Stimulated activated CD4-positive, alpha-beta T cell treated with anti-CD3 and anti-CD28 coated beads, Interleukin-12 subunit alpha, Interleukin-12 subunit beta, amount 100 ng/mL, for 24 hours (primary cell): ENCODE measurements at places on chromosomes 7 and 10.
A peak's percentile ranks its signal among the peaks of the same experiment; 100 is the strongest.

DNA sequence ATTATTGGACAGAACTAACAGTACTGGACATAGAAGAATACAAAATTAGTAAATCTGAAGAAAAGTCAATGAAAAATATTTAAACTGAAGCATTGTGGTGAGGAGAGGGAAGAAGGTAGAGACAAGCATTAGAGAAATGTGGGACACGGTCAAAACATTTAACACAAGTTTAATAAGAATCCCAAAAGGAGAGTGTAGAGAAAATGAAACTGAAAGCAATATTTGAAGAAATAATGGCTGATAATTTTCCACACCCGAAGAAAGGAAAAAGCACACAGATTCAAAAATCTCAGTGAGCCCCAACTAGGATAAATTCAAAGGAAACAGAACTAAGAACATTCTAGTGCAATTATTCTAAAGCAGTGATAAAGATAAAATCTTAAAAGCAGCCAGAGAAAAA is 126.4 kb upstream of the LRRTM3 start:
- no peak for DNase-seq

GRCh38 chr7:82675396-82675795 is 231.8 kb upstream of the CACNA2D1 start:
- no peak for DNase-seq

GRCh38 chr10:96500519-96500918 is 13.2 kb downstream of the TLL2 start:
- no peak for DNase-seq

GRCh38 chr10:113322843-113323242 is 230.0 kb upstream of the HABP2 start:
- DNase-seq = no peak

GRCh38 chr7:28732071-28732869 is 225.9 kb downstream of the TRIL start:
- DNase-seq = no peak

DNA sequence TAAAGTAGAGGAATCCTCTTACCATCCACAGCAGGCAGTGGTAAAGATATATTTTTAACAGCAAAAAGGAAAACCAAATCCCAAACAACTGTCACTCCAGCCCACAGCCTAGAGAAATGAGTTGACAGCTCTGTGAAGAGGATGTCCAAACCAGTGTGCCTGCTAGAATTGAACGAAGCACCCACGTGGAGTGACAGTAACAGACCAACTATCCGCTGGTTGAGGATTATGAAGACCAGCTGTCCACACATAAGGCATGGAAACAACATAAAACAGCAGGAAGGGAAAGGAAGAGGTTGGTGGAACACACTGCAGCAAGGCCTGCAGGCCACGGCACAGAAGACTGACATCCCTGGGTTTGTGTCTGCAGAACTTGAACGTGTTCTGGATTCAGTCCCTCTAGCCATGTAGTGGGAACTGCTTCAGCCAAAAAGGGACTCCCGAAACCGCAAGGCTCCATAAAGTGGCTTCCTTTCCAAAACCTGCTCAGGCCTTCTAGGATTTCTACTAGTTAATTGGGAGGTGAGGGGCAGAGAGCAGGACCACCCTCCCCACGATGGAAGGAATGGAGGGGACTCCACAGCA is 324.4 kb downstream of the BICC1 start:
- no peak for DNase-seq

DNA sequence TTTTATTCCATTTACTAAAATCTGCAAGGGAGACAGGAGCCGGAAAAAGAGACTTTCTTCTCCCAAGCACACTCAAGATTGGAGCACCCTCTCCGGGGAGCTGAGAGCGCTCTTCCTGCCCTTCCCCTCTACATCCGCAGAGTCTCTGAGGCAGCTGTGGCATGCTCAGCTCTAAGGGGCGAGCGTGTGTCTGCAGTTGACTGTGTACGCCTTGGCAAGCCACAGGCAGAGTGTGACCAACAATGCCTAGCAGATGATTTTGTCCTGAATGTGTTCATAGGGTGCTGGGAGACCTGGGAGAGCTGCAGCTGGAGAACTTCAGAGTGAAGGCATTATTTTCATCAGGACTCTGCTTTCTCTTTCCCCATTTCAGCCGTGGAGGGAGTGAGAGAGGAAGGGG is 20.7 kb downstream of the MTURN start:
- DNase-seq = no peak

DNA sequence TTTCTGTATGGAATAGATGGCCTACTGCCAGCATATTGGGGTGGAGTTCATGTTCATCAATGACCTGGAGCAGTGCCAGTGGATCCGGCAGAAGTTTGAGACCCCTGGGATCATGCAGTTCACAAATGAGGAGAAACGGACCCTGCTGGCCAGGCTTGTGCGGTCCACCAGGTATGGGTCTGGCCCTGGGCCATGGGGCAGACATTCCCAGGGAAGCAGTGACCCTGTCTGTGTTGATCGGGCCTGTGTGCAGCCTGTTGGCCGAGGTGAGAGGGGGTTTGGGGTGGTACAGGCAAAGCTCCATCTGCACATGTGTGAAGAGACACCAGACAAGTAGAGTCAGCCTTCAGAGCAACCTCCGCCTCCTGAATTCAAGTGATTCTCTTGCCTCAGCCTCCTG is 67.3 kb downstream of the OGDH start:
- DNase-seq = no peak

DNA sequence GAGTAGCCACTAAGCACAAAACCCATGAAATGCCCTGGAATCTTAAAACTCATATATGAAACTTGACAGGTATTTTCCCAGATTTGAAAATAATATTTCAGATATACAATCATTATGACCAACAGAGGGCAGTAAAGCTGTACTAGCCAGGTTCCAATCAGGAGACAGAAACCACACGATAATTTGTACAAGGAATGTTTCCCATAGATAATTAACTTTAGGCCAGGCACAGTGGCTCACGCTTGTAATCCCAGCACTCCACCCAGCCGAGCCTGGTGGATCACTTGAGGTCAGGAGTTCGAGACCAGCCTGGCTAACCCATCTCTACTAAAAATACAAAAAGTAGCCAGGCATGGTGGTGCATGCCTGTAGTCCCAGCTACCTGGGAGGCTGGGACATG is 31.0 kb upstream of the NUB1 start:
- DNase-seq = no peak

DNA sequence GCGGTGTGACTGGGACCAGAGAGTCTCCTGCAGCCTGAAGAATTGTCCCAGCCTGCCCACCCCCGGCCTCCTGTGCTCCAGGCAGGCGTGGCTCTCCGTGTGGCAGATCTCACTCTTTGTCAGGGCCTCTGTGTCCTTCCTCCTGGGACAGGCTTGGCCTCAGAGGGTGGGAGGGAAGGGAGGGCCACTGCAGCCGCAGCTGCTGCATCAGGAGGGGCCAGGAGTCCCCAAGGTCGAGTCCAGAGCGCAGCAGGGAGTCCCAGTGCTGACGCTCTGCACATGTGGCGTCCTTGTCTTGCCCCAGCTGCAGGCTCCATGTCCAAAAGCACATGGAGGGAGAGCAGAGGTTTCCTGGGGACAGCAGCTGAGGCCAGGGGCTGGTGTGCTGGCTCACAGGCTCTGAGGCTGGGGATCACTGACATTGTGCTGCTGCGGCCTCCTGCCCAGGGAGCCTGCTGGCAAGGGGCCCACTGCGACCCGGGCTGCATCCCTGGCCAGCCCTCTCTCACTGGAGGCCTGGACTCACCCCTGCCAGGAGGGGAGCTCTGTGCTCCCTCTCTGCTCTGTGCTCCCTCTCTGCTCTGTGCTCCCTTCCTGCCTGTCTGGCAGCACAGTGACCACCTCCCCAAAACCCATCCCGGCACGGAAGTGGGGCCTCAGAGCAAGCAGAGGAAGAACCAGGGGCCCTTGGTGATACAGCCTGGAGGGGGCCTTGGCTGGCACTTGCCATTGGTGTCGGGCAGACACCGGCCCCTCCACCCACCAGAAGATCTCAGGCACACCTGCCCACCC is 114.6 kb upstream of the RET start:
- DNase-seq = no peak

GRCh38 chr7:129778770-129779601 is 167.5 kb downstream of the NRF1 start:
- DNase-seq = no peak

GRCh38 chr10:11663763-11664555 is 52.5 kb upstream of the USP6NL start:
- no peak for DNase-seq

DNA sequence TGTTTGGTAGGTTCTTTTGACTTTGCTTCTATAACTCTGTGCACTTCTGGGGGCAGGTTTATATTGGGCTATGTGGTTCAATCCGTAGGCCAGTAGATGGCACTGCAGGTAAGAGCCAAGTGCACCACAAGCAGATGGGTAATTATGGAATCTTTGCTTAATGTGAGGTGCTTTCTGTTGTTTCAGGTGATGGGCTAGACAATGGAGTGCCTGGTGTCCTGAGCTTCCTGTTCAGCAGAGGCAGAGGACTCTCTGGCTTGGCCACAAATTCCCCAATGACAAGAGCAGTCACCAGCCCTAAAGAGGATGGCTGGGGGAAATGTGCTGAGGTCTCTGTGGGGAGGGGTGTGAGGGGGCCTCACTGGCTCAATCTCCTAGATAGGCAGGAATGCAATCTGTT is 455.0 kb downstream of the CCSER2 start:
- DNase-seq = no peak

DNA sequence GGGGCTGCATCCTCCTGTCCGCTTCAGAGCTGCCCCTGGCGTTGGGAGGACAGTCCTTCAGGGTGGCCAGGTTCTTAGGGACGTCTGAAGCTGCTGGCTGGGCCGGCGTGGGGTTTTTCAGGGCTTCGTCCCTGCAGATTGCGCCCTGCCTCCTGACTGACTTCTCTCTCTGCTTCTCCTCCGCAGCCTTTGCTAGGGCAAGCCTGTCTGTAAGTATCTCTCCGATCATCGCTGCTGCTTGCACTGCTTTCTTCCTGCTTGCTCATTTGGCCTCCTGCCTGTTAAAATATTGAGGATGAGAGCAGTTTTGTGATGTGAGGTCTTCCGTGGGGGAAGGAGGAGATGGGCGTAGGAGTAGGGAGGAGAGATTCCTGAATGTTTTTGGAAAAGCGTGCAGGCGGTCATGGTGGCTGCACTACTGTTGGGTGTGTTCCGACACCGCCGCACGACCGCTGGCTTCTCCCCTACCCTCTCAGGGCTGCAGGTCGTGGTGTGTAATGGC is 25.3 kb downstream of the PFKFB3 start:
- no peak for DNase-seq

DNA sequence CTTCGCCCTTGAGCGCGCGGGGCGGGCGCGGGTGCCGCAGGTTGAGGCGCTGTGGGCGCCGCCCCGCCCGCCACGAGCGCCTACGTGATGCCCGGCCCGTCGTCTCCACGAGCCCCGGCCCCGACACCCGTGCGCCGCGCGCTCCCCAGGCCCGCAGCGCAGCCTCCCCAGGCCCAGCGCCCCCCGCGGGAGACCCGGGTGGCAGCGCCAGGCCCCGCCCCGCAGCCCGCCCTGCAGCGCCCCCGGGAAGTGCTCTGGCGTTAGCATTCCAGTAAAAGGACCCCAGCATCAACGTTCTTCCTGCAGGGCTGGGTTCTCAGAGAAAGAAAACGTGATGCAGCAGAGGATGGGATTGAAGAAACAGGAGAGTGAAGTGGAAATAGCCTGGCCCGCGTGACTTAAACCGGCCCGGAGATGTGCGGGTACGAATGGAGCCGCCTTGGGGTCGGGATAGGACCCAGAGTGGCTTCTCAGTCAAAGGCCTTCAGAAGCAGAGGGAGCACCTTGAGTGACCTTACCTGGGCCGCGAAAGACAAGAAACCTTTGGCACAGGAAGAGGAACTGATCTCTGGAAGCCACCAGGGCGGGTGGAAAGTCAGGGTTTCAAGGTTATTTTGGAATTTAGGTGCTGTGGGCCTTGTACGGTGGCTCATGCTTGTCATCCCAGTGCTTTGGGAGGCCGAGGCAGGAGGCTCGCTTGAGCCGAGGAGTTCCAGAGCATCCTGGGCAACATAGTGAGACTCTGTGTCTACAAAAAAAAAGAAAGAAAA is 1.8 kb downstream of the PFKP start:
- DNase-seq = peak; percentile 15

GRCh38 chr10:118531105-118531852 is 64.2 kb downstream of the PRLHR start:
- DNase-seq = no peak

DNA sequence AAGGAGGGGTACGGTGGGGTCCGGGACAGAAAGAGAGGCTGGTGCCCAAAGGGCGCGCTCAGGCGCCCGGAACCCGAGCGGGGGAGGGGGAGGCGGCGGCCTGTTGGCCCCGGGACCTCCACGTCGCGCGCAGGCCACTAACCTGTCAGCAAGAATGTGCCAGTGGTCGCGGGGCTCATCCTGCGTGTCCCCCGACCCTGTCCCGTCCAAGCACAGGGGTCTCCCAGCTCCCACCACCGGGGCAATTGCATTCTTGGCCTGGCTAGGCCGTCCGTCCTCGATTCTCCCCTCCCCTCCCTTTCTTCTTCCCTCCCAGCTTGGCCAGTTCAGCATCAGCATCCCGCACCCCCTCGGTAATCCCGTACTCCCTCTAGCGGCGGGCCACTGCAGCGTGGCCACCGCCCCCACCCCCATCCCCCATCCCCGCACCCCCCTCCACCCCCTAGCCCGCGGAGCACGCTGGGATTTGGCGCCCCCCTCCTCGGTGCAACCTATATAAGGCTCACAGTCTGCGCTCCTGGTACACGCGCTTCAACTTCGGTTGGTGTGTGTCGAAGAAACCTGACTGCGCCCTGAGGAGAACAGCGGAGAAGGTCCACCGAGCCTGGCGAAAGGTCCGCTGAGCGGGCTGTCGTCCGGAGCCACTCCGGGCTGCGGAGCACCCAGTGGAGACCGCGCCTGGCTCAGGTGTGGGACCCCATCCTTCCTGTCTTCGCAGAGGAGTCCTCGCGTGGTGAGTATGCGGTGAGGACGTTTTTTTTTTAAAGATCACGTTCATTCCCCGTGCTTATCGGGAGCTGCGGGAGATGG is at the start of gene SGCE:
Gene SGCE (minus strand): TSS at position 286 of the 810 bp plus-strand sequence. CDS start 35 bp downstream, at position 251.
- peak; percentile 45 for DNase-seq

- DNase-seq = no peak
Measured at GRCh38 chr10:76868098-76868977, 769.3 kb downstream of the KCNMA1 start.

GRCh38 chr7:107614425-107614824 is 34.4 kb downstream of the BCAP29 start:
- DNase-seq = no peak

- no peak for DNase-seq
Measured at GRCh38 chr10:77233466-77233865, 404.1 kb downstream of the KCNMA1 start.

GRCh38 chr7:30562498-30562897 is 32.2 kb upstream of the GARS1 start:
- DNase-seq = no peak

DNA sequence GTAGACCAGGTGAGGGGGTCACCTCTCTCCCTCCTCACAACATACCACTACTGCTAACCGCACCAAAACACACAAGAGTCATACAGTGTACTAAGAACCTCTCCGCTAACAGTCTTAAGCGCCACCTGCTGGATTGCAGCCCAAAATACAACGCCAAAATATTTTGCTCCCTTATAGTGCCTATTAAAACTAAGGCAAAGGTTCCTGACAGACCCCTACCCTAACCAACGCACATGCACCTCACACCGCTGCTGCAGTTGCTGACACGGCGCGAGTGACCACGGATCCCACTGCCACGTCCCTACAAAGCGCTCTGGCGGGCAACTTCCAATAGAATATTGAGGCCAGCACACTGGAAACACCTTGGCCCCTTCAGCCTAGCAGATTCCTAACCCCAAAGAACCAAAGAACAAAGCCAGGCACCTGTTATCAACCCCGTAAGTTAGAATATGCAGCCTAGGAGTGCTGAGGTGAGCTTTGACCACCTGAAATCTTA is 563.6 kb upstream of the SEMA3D start:
- DNase-seq = no peak

GRCh38 chr10:104040862-104041789 is 44.6 kb downstream of the COL17A1 start:
- DNase-seq = no peak
